Activated CD4-positive, alpha-beta T cell treated with anti-CD3 and anti-CD28 coated beads, Interleukin-2, Interleukin-4, amounts not matched to agents 100 ng/mL and 50 ng/mL, durations not matched to agents 16 hours and 8 hours (primary cell): ENCODE measurements at places on chromosomes 13 and 19.

- no peak for DNase-seq
These were observed 311.5 kb downstream of the RFC3 start for GRCh38 chr13:34129436-34129835.

DNA sequence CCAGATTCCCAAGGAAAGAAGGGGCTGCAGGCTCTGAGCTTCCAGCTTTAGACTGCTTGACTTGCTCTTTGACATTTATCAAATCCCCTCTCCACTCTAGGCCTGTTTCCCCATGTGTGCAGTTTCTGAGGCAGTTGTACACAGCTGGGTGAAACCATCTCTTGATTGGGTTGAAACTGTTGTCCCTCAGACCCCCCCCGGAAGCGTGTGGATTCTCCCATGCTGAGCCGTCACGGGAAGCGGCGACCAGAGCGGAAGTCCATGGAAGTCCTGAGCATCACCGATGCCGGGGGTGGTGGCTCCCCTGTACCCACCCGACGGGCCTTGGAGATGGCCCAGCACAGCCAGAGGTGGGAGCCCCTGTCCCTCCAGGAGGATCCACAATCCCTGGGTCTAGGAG is 19.7 kb downstream of the BRSK1 start:
- no peak for DNase-seq

DNA sequence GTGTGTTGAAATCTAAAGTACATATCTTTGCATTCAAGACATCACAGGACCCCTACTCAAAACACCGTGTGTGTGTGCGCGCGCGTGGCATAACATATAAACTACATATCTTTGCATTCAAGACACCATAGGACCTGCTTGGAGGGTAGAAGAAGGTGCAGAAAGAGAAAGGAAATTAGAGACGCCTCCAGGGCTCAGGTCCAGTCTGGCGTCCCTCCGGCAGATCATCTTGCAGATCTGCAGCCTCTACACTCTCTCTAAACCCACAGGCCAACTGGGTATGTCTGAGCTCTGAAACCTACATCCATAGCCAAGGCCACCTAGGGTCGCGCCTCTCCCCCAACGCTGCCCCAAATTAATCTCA is 659 bp upstream of the PAFAH1B3 start:
- DNase-seq = no peak

- no peak for DNase-seq
These were observed 101.5 kb downstream of the DPF1 start for GRCh38 chr19:38122402-38123093.

GRCh38 chr13:105445796-105446195 is 1089.7 kb downstream of the EFNB2 start:
- no peak for DNase-seq

DNA sequence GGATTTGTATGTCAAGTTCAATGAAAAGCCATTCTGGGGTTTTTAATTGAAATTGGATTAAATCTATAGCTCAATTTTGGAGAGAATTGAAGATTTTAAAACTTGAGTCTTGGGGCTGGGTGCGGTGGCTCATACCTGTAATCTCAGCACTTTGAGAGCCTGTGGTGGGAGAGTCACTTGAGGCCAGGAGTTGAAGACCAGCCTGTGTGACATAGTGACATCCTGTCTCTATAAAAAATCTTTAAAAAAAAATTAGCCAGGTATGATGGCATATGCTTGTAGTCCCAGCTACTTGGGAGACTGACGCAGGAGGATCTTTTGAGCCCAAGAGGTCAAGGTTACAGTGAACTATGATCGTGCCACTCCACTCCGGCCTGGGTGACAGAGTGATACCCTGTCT is 41.2 kb downstream of the VAV1 start:
- no peak for DNase-seq

DNA sequence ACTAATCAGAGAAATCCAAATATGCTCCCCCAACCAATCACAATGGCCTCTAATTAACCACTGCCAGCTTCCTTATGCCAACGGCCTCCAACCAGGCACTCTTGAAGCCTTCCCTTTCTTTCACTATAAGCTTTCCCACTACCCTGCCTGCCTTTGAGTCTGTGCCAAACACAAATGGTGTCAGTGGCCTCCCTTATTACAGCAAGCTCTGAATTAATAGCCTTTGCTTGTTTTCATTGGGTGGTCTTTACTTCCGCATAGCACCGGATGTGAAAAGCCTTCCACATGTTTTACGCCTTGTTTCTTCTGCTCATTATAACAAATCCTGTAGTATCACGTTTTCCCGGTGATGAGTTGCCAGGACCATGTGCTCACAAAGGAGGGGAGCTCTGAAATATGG is 1.4 kb upstream of the EDDM13 start:
- no peak for DNase-seq

- DNase-seq = no peak
These were observed 5.2 kb downstream of the TMEM255B start for GRCh38 chr13:113763961-113764792.

DNA sequence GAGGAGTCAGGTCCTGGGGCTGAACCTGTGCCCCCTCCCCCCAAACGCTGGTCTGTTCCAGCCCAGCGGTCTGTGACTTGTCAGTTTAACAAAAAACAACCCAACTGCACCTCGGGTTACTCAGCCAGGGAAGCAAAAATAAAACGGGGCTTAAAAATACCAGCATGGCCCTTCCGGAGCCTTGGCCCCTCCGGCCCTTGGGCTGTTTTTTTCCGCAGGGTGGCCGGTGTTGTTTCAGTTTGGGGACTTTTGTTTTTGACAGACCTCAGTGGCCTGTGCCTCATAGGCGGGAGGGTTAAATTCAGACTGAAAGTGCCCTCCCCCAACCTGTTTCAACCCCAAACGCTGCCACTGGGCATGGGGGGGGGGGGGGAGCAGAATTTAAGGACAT is 4.0 kb downstream of the TCF3 start:
- no peak for DNase-seq

DNA sequence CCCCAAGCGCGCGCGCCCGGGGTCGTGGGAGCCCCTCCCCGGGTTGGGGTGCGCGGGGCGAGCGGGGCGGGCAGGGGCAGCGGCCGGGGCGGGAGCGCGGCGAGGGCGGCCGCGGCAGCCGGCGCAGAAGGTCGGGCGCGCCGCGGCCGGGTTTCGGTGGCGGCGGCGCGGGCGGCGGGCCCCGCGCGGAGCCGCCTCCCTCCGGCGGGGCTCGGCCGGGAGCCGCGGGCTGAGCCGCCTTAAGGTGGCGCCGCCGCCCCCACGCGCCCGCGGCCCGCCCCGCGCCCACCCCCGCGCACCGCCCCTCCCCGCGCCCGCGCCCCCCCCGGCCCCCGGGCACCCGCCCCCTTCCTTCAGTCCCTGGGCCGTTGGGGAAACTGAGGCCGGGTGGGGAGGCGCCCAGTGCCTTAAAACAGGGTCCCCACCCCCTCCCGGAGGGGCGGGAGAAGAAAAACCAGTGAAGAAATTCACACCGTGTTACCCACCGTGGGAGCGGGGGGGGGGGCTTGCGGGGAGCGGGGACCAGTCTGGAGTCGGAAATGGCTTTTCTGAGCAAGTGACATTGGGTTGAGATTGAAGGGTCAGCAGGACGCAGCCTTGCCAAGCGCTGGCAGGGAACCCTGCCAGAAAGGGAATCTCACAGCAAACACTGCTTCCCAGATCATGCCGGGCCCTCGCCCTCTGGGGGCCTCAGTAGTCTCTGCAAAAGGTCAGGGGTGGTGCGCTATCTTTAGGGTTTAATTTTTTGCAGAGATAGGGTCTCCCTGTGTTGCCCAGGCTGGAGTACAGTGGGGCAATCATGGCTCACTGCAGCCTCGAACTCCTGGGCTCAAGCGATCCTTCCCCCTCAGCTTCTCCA is at the start of gene TLE2:
Gene TLE2 (minus strand): TSS at position 216 of the 859 bp plus-strand sequence. CDS start 376 bp downstream, outside the sequence.
- no peak for DNase-seq

GRCh38 chr19:507286-508203 is at the start of gene TPGS1:
Gene TPGS1, plus strand, starts transcription at chr19:507497. Its CDS starts 10 bp downstream, at chr19:507507.
- peak; percentile 79 for DNase-seq

- no peak for DNase-seq
These were observed 281.2 kb upstream of the SLITRK6 start for GRCh38 chr13:86080340-86080995.

DNA sequence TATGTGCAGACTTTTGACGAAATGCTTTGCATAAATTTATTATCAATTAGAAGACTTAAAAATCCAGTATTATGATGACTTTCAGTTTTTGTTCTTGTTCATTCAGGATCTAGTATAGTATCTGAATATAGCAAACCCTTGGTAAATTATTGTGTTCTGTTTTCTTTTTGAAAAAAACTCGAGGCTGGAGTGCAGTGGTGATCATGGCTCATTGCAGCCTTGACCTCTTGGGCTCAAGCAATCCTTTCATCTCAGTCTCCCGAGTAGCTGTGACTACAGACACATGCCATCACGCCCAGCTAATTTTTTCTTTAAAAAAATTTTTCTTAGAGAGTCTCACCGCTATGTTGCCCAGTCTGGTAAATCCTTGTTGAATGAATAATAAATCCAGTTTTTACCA is 4.6 kb downstream of the FARP1 start:
- no peak for DNase-seq

- no peak for DNase-seq
These were observed 187.9 kb downstream of the TBC1D4 start for GRCh38 chr13:75294110-75294509.

GRCh38 chr13:47932950-47933923 is 67.8 kb downstream of the SUCLA2 start:
- DNase-seq = no peak

GRCh38 chr13:59259165-59260000 is 904.3 kb downstream of the DIAPH3 start:
- no peak for DNase-seq

DNA sequence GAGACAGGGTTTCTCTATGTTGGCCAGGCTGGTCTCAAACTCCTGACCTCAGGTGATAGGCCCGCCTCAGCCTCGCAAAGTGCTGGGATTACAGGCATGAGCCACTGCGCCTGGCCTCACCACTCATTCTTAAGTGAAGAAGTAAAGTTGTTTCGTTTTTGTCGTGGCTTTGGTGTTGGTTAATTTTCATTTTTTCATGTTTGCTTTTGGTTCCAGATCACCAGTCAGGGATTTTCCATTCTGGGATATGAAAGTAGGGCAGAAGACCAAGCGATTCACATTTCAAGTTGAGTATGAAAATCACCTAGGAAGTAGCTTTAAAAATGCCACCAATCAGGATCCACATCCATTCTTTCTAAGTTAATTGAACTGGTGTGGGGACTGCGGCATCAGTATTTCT is 289.9 kb downstream of the DIAPH3 start:
- DNase-seq = no peak

GRCh38 chr19:18131841-18132596 is 20.9 kb upstream of the PIK3R2 start:
- no peak for DNase-seq

DNA sequence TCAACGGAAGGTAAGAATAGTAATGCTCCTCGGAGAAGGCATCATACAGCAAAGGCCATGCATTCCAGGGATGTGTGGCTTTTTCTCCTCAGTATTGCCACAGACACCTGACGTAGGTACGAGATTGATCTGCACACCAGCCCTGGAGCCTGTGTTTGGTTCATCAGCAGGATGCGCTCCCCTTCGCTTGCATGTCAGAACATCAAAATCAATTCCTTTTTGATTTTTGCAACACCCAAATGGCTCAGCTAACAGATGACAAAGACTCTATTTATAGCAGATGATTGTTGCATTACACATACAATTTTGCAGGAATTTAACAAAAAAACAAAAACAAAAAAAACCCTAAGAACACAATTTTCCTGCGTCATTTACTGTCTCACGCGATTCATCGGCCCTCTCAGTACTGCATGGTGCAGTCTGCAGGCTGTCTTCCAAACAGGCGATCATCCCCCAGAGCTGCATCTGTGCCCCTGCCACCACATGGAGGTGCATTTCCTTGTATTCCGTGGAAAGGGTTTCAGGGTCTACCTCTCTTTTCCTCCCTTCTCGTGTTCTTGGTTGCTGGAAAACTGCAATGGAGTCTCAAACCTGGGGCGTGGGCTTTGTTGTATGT is 207.3 kb downstream of the TEX29 start:
- DNase-seq = no peak

DNA sequence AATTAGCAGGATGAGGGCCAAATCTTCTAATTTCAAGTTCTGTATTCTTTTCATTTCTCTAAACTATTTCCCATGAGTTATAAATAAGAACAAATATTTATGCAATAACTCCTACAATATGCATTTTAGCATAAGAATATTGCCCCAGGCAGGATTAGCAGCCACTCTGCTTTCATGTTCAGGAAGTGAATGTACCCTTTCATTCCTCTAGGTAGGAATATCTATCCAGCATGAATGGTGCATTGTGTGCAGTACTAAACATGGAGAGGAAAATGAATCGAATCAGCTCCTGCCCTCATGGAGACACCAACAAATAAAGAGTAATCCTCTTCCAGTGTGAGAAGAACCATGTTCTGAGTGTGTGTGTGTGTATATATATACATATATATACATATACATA is 41.0 kb downstream of the LHFPL6 start:
- no peak for DNase-seq

- DNase-seq = no peak
These were observed at the start of gene AZU1 for GRCh38 chr19:827710-828321. Gene AZU1, plus strand, starts transcription at chr19:827837. Its CDS starts 10 bp downstream, at chr19:827847.

- no peak for DNase-seq
These were observed 2672.8 kb upstream of the PCDH20 start for GRCh38 chr13:64088491-64088890.
